ENCODE measurements at places on chromosomes 7 and 10.

DNA sequence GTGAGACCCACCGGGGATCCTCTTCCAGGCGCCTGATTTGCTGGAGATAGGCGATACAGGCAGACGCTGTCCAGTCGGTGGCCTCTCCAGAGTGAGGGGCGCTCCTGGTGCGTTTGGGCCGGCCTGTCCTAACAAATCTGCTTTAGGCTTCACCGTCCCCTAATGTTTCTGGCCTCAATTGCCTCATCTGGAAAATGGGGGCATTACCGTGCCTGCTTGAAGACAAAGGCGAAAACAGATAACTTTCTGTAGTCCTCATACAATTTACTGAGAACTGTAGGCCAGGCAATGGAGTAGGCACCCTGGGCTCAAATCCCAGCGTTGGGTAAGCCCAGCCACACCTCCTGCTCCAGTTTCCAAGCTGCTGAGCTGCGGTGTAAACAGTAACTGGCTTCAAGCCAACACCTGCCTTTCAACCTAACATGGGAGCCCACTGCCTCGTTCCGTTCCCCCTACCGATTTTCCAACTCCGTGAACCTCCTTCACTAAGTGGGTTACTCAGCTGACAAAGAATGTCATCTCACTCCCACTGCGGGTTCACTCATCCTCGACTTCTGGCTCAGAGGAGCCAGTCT is 589 bp upstream of the ZFAND4 start:
- no peak for DNase-seq

GRCh38 chr10:52759154-52759553 is 13.4 kb downstream of the MBL2 start:
- DNase-seq = no peak

- DNase-seq = no peak
Observed at GRCh38 chr10:128612195-128612594, 486.0 kb upstream of the MKI67 start.

- no peak for DNase-seq
Observed at GRCh38 chr10:86339226-86339865, 27.2 kb downstream of the GRID1 start.

DNA sequence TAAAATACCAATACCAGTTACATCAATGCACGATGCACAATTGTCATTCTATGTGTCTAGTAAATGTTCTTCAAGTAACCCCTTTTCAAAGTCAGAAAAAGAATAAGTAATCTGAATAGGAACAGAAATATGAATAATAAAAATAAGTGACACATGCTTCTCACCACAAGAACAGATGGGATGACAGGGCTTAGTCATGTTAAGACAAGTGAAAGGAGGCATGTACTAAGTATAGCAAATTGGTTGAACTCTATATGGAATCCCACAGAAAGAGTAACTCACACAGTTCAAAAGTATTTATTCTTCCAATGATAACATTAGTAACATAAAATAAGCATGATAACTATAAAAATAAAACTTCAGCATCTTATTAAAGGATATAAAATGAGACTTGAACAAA is 100.9 kb upstream of the TAS2R16 start:
- DNase-seq = no peak

DNA sequence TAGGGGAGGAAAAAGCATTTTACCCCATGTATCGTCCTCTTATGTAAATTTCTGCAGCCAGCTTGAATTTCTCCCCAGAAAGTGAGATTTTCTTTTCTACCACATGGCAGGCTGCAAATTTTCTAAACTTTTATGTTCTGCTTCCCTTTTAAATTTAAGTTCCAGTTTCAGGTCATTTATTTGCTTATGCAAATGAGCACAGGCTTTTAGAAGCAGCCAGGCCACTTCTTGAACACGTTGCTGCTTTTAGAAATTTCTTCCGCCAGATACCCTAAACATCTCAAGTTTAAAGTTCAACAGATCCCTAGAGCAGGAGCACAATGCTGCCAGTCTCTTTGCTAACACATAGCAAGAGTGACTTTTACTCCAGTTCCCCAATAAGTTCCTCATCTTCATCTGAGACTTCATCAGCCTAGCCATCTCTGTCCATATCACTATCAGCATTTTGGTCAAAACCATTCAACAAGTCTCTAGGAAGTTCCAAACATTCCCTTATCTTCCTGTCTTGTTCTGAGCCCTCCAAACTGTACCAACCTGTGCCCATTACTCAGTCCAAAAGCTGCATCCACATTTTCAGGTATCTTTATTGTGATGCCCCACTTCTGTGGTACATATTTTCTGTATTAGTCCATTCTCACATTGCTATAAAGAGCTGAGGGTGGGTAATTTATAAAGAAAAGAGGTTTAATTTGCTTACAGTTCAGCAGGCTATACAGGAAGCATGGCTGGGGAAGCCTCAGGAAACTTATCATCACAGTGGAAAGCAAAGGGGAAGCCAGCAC is 16.3 kb downstream of the EZH2 start:
- no peak for DNase-seq

- DNase-seq = no peak
Observed at GRCh38 chr7:13949445-13949844, 40.0 kb downstream of the ETV1 start.

- DNase-seq = no peak
Observed at GRCh38 chr7:77571801-77572200, 34.7 kb downstream of the PTPN12 start.

DNA sequence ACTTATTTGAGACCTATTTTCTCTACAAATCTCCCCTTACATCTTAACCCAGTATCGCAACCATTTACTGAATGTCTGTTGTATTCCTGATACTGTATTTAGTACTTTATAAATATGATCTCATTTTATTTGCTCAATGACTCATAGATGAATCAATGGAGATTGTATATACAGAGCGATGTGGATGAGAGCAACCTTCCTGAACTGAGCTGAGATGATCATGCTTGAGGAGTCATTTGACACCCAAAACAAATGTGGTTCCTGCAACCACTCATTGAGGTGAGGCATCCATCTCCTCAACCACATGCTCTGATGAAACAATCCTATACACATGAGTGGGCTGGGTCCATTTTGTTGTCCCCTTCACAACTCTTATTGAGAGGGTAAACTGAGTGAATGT is 250.0 kb downstream of the CDC14C start:
- no peak for DNase-seq

DNA sequence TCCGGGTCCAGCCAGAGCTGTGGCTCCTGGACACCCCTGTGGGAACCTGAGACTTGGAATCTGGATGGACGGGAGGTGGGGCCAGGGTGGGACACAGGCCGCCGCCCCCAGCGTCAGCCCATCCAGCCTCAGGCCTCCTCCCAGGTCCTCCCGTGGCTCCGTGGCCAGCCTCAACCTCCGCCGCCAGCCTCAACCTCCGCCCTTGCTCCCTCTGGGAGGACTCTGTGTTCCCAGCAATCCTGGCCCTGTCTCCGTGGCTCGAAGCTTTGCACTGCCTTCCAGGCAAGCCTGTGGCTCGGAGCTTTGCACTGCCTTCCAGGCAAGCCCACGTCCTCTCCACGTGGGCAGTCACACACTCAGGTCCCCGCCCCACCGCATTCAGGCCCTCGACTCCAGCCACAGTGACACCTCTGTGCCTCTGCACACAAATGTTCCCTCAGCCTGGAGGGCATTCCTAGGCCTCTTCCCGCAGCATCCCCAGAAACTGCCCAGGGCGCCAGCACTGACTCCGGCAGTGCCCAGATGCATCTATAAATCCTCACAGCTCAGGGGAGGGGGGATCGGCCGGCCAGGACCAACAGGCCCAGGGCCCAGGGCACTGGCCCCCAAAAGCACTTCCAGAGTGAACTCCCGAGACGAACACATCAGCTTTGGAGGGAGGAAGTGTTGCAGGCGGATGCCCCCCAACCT is 44.7 kb upstream of the PDGFA start:
- DNase-seq = no peak

DNA sequence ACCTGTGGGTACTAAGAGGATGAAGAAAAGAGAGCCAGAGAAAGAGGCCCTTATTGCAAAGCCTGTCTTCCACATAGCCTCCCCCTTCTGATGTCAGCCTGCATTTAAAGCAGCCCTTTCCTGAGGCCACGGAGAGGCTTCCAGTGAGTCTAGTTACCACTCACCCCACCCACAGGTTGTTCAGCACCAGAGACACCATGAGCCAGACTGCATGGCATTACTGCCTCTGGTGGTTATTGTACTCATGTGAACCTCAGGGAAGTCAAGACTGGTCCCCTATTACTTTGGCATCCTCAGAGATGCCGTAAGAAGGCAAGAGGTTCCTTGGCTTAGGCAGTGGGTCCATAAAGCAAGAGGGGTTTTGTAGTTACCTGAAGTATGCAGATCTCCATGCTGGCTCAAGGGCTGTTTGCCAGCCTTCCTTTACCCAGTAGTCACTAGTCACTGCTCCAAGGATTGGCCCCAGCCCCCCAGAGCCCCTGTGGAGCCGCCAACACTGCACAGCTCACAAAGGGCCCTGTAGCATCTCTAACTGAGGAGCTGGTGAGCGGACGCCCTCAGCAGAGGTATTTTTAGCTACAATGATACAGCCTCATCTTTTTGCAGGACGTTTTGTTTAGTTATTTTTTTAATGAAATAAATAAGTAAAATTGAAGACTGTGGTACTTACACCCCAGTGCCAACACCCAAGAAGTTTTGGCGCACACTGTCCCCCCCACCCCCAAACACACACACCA is 20.7 kb downstream of the LRRC4 start:
- DNase-seq = no peak

GRCh38 chr10:35993591-35994515 is 351.8 kb upstream of the FZD8 start:
- DNase-seq = no peak

DNA sequence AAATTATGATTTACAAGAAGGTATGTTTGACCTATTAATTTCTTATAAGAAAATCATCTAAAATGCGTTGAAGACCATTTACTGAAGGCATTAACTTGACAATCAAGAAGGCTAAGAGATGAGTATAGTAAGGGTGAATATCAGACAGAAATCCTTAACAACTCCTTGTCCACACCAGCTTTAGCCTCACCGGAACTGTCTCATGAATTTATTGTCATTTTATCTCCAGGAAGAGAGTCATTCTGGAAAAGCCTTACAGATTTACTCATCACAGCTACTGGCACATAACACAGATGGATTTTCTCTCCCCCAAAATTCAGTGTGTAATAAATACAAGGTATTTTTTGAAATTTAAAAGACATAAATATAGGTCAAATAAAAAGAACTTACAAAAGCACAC is 129.4 kb upstream of the LSM8 start:
- DNase-seq = no peak
